ENCODE measurements at places on chromosomes 5 and 9. TPM values are rescaled to one million over a fixed set of nuclear protein-coding genes. Genes with fewer than 3 reads are reported as not detected.

DNA sequence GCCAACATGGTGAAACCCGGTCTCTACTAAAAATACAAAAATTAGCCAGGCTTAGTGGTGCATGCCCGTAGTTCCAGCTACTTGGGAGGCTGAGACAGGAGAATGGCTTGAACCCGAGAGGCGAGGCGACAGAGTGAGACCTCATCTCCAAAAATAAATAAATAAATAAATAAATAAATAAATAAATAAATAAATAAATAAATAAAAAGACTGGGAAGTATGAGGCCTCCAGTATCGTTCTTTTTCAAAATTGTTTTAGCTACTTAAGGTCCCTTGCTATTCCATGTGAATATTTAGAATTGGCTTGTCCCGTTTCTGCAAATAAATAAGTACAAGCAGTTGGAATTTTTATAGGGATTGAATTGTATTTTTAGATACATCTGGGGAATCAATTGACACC lies 3.0 kb upstream of the SETX start:
- DNase-seq: no peak

- peak; percentile 30 for DNase-seq
Measured at GRCh38 chr9:89886281-89886700, 281.5 kb downstream of the GADD45G start.

GRCh38 chr9:133182151-133182550 lies 18.4 kb upstream of the GBGT1 start:
- DNase-seq: peak; percentile 46

DNA sequence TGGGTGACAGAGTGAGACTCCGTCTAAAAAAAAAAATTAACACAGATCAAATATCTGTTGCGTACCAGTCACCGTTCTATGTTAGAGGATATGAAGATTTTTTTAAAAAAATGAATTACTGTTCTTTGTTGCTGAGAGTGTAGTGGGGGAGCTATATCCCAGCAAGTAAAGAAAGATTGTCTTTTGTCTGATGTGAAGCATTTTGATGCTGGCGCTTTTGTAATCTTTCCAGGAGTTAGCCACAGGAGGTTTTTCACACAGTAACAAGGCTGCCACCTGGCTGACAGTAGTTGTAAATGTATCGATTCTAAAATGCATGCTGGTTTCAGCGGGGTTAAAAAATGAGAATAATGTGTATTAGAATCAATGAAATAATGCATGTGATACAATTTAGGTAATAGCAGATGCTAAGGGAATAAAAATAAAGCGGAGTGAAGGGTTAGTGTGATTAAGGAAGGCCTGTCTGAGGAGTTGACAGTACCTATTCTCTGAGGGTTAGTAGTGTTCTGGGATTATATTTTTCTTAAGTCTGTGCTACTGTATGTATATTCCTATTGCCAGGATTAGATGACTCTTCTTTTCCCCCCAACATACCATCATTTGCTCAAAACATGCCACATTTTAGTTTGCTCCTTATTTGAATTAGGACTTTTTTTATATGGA lies 3.4 kb downstream of the LMNB1 start:
- DNase-seq: no peak

- no peak for DNase-seq
Measured at GRCh38 chr9:68870086-68870485, 143.8 kb downstream of the PRKACG start.

- no peak for DNase-seq
Measured at GRCh38 chr9:10274175-10274574, 338.6 kb downstream of the PTPRD start.

The SLC6A19 gene
- under 0.01 TPM for polyA plus RNA-seq

The STPG3 gene
- polyA plus RNA-seq: not detected

The CCNO gene
- polyA plus RNA-seq: 0.10 TPM
